ENCODE measurements at places on chromosomes 7 and 10.

GRCh38 chr7:80165177-80165576, 30.5 kb downstream of the GNAI1 start:
- DNase-seq, result no peak

DNA sequence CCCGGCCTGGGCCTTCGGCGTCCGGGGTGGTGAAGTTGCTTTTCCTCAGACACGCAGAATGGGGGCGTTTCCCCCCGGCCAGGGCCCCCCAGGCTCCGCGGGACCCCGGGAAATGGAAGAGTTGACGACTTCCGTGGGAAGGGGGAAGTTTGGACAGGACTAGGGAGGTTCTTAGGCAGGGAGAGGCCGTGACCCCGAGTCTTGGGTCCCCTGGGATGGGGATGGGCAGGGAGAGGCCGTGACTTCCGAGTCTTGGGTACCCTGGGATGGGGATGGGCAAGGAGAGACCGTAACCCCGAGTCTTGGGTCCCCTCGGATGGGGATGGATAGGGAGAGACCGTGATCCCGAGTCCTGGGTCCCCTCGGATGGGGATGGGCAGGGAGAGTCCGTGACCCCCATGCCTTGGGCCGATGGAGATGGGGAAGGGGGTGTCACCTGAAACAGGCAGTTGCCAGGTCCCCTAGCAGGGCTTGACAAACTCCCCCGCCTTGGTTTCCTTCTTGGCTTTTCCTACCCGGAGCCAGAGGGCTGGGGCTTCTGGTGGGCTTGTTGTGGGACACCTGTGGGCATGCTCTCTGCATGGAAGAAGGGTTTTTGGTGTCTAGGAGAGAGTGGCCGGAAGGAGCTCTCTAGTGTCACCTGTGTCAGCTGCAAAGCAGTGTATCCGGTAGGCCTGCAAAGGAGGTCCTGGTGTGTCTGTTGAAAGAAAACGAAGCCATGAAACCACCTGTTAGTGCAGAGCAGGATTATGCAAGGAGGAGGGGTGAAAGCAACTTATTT, 1.1 kb downstream of the TRRAP start:
- DNase-seq, result peak; percentile 49

DNA sequence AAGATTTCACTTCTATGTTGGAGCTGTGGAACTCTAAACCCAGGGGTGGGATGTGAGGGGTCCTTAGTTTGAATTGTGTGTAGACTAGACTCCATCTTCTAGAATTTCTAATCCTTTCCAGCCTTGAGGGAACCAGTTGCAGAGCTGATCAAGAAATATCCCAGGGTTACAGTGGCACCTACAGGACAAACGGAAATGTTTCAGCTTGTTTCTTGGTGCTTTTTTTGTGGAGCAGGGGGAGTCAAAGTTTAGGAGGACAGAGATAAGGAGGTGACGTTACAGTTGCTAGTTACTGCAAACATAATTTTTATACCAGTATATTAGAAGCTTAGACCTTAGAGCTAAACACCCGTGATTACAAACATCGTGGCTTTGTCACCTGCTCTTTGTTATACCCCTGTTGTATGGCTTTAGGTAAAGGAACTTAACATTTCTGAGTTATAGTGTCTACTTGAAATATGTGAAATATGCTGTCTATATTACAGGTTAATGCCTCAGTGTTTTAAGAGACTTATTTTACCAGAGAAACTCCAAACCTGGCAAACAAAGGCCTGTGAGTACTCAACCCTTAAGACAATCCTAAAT, 84.5 kb upstream of the DYNC1I1 start:
- DNase-seq, result no peak

GRCh38 chr7:106290319-106290718, 5.5 kb upstream of the NAMPT start:
- no peak for DNase-seq

DNA sequence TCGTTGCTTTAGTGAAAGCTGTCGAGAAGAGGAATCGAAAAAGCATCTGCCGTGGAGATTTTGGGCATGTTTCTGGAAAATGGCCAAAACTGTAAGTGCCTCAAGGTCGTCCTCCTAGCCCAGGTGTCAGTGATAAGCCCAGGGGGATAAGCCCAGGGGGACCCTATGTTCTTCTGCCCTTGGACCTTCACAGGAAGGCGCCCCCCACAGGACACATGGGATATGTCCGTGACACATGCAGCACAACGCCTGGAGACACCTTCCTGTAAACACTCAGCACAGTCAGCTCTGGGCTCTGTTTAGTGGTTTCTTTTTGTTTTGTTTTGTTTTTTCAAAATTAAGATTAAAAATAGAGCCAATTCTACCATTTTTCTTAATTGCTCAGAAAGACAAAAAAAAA, 272.7 kb downstream of the KLF6 start:
- DNase-seq, result no peak

GRCh38 chr7:2359610-2360009, 5.0 kb downstream of the EIF3B start:
- no peak for DNase-seq

- DNase-seq, result no peak
These were observed 14.4 kb upstream of the SPRN start for GRCh38 chr10:133438711-133439273.

DNA sequence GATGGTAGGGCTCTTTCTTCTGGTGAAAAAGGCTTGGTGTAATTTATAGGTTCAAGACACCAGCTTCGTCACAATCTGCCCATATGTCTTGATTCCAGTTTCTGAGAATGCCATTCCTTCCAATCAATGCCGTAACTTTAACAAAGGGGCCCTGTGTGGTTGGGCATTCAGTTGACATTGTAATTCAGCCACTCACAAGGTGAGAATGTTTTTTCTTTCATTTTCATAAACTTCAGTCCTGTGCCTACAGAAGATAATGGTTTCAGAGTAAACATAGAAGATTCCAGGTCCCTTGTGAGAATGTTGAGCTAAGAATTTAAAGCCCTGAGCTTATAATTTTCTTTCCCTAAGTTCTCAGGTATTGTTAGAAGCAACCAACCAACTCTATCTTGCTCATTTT, 67.3 kb upstream of the AASS start:
- DNase-seq, result no peak

- no peak for DNase-seq
These were observed 1169.9 kb downstream of the TYW1 start for GRCh38 chr7:68166525-68166924.

DNA sequence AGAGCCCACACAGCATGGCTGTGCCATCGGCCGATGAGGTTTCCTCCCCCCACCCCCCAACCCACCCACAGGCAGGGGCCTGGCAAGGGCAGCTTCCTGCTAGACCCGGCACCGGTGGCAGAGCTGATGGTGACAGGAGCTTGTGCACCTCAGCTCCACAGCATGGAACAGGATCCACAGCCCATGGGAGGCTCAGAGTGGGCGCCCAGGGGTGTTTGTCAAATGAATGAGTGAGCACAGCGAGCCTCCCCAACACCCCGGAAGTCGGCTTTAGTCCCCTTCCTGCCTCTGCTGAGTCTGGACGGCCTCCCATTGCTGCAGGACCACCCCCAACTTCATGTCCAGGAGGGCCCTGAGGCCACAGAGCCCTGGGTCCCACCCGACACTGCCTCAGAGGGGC, 68.9 kb downstream of the PDGFA start:
- no peak for DNase-seq

DNA sequence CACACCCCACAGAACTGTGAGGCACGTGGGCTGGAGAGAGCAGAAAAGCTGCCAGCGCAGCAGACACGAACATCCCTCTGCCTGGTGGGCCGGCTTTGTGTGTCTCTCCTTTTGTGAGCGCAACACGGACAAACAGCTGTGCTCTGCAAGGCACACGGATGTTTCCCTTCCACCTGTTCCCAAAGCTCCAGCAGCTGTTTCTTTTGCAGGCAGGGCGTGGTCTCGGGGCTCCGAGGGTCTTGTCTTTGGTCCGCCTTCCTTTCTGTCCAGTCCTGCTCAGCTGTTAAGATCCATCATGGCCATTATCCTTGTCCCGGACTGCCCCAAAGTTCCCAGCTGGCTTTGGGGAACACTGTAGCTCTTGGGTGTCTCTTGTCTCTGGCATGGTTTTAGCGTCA, 32.7 kb upstream of the SH2B2 start:
- DNase-seq, result no peak

- DNase-seq, result no peak
These were observed 125.1 kb downstream of the ZMIZ1 start for GRCh38 chr10:79193694-79194382.

GRCh38 chr7:15680446-15680845, 6.0 kb downstream of the MEOX2 start:
- no peak for DNase-seq

DNA sequence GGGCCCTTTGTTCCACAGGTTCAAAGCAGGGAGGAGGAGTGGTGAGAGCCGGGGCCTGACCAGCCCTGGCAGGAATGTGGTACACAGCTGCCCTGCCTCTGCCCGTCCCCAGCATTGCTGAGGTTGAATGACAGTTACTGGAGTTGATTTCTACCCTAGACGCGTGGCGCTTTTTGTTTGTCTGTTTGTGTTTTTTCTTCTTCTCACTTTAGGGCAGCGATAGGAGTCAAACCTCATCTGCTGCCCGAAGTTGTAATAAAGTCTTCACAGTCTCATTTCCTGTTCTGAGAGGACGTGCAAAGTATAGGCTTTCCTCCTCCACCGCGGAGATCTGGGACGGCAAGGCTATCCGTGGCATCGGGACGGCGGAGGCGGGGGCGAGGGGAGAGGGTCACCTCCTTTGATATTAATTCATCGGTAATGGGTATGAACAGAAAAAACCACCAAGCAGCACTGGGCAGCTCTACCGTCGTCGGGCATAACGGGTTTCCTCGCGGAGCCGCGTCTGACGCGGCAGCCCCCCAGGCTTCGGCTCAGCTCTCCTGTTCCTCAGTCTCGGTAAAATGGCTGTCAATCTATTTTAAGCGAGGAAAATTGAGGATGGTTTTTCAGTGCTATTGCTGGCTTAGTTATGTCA, 160.8 kb downstream of the LRMDA start:
- DNase-seq, result no peak

DNA sequence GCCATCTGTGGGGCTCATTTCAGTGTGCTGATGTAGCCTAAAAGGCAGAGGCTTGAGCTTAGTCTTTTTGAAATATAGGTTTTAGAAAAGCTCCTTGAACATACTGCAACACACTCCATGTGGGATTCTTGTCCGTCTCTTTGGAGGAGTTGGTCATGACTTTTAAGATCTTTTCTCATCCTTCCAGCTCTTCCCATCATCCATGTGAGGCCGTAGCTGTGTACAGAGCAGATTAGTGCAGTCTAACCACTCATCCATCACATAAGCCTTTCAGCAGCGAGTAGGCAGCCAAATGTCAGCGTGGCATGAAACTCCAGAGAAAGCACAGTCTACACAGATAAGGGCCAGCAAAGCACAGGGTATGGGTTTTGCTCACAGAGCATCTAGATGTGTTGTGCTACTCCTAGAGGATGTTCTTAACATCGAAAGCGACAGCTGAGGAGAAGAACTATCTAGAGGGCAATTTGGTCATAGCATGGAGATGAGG, 28.1 kb upstream of the NPVF start:
- DNase-seq, result no peak

- DNase-seq, result no peak
These were observed 191.4 kb downstream of the KLF6 start for GRCh38 chr10:3593611-3594010.

DNA sequence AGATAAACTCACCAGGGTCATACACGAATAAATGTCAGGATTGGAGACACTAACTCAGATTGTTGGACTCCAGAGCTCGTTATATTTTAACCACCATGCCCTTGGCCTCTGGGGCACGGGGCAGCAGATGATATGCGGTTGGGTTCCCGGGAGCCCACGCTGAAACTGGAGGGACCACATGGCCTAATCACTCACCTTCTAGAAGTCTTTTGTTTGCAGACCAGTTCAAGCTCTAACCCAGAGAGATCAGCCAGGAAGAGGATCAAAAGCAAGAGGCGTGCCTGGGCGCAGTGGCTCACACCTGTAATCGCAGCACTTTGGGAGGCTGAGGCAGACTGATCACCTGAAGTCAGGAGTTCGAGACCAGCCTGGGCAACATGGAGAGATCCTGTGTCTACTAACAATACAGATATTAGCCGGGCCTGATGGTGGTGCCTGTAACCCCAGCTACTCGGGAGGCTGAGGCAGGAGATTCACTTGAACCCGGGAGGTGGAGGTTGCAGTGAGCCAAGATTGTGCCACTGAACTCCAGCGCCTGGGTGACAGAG, 42.6 kb upstream of the ECHDC3 start:
- DNase-seq, result no peak

- no peak for DNase-seq
These were observed 44.2 kb upstream of the C10orf71 start for GRCh38 chr10:49254556-49255318.

- DNase-seq, result no peak
These were observed 7.9 kb downstream of the NUB1 start for GRCh38 chr7:151349507-151349853.

DNA sequence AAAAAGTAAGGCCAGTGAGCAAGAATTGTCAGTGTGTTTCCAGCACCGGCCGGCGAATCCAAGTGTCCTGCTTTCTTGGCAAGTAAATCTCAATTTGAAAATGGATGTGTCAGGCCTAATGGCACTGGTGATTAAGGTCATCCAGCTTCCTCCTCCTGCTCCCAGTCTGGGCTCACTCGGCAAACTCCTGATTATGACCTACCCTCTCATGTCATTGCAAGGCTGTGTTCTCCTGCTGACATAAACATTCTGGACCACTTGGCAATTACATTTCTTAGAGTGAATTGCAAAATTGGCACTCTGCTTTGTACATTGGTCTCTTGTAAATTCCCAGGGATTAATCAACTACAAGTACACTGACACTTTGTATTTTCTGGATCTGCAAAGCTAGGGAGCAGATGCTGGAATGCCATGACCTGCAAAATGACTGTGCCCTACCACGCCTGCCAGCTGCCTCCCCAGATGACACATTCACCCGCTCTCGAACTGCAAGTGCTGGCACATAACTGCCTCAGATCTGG, 473.8 kb downstream of the KIF20B start:
- DNase-seq, result no peak

DNA sequence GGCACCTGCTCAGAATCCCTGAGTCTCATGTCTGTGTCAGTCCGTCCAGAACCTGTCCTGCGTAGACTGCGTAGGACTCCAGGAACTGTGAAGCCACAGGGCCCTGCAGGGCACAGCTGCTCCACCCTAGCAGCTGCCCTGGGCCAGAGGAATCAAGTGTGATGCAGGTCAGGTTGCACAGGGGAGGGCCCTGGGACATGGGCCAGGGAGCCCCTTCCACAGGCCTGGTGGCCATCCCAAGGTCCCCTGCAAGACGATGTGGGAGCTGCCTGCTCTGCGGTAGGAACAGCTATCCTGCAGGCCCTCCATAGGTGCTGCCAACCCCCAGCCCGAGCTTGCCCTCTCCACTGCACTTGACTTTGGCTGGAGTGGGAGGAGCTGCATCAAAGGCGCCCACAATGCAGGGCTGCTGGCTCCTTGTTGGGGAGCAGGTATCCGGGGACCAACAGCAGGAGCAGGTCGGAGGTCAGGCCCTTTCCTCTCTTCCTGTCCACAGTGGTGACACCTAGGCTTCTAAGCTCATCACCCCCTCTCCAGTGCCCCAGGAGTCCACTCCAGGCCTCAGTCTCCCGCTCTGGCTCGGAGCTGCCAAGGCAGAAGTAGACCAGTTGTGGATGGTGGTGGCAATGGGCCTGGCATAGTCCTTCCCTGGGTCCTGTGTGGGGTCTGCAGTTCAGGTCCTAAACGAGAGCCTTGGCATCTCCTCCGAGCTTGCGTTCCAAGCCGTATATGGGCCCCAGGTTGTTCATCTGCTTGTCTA, 149.1 kb downstream of the MAPK8 start:
- peak; percentile 23 for DNase-seq

- no peak for DNase-seq
These were observed 94.8 kb downstream of the POLL start for GRCh38 chr10:101493249-101493648.

GRCh38 chr10:87818505-87819288, 671 bp upstream of the ATAD1 start:
- peak; percentile 38 for DNase-seq

- DNase-seq, result peak; percentile 17
These were observed 134.1 kb upstream of the GDF10 start for GRCh38 chr10:47165711-47166404.

- DNase-seq, result no peak
These were observed 9.6 kb upstream of the VIPR2 start for GRCh38 chr7:159154243-159154642.

Data from H9 (cell line).